ENCODE measurements at places on chromosomes 5 and 9. TPM values are rescaled to one million over a fixed set of nuclear protein-coding genes. Genes with fewer than 3 reads are reported as not detected.

The ATOSB gene
- total RNA-seq: 26.8 TPM

The FBN2 gene
- 9.6 TPM for total RNA-seq

The FAM169A gene
- total RNA-seq: 0.19 TPM

The NMUR2 gene
- total RNA-seq: not detected

The TSLP gene
- 13.5 TPM for total RNA-seq

The DELE1 gene
- 22.2 TPM for total RNA-seq

The SNX24 gene
- 22.6 TPM for total RNA-seq

The PCDHB11 gene
- total RNA-seq: 0.85 TPM
